D721Med (cell line): ENCODE measurements at places on chromosomes 13 and 19.

- DNase-seq = no peak
Observed at GRCh38 chr13:36992362-36992761, 6.8 kb downstream of the ALG5 start.

- no peak for DNase-seq
Observed at GRCh38 chr19:18603958-18604819, 2.4 kb downstream of the CRLF1 start.

- no peak for DNase-seq
Observed at GRCh38 chr13:34383728-34384127, 558.3 kb upstream of the NBEA start.

DNA sequence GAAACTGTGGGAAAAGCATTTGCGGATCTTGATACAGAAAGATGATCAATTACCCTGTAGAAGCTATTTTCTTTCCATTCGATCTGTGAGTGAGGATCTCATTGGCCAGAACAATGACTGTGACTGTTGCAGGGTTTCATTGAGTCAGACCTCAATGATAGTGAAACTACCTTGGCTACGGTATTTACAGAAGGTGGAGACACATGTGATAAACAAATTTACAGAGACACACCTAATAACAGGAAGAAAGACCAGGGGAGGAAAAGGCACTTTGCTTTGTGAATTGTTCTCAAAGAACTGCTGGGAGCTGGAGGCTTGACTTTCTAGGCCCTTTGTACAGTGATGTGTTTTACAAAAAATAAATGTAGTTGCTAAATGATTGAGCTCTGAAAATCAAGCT, 19.9 kb upstream of the ARGLU1 start:
- DNase-seq = no peak

GRCh38 chr19:40682431-40682964, 8.0 kb downstream of the NUMBL start:
- DNase-seq = no peak

DNA sequence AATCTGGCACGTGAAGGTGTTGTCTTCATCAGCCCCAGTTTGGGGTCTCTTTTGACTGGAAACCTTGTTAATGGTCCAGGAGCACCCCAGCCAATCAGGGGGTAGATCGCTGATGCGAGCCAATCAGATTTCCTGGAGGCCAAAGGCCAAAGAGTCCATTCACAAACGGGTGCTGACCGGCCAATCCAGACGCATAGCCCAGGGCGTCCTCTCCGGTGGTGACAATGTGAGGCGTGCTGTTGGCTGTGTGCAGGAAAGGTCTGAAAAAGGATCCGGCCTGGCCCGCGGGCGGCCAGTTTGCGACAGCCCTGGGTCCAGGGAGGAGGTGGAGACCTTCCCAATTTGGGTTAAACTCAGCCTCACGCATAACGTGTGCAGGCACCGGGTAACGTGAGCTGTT, 3.1 kb downstream of the MAST3 start:
- no peak for DNase-seq

DNA sequence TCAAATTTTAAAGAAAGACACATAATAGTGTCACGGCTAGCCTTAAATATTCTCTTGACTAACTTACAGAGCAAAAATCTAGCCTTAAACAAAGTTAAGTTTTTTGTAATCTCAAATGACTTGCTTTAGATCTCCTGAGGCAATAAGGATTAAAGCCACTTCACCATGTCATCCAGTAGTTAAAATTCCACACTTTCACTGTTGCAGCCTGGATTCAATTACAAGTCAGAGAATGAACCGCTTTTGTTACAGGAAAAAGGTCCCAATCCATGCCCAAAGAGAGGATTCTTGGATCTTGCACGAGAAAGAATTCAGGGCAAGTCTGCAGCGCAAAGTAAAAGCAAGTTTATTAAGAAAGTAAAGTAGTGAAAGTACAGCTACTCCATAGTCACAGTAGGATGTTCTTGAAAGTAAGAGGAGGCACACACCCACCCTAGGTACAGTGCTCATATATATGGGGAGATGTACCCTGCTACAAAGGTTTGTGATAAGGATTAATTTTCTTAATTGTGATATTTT, 34.6 kb upstream of the CD177 start:
- no peak for DNase-seq

GRCh38 chr13:22073718-22074117, 402.8 kb downstream of the FGF9 start:
- DNase-seq = no peak

DNA sequence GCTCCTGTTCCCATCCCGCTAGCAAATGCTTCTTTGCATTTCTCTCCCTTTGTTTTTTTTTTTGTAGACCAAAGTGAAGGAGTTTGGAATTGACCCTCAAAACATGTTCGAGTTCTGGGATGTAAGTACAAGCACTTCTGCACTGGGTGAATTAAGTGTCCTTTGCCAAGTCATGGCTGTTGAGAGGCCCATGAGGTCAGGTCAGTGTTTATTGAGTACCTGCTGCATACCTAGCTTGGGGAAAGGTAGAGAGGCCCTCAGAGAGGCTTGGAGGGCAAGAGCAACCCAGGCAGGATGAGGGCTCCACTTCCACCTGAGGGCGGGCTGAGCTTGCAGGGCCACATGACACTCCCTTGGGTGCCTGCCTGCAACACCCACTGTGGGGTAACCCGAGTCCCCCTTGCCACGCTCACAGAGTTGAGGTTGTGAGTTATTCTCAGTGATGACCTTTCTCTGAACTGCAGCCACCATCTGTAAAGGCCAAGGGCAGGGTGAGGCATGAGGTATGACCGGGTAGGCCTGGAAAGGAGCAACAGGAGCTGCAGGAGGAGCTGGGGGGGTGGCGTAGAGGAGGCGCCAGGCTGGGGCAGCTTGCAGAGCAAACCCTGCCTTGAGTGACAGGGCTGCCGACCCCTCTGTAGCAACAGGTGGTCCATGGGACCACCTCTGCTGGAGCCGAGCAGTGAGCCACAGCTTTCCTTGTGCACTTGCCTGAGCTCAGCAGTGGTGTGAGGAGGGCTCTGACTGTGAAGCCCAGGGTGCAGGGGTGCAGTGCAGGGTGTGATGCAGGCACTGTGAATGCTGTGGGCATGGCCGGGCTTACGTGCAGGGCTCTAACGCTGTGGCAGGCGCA, 16.6 kb downstream of the GPI start:
- no peak for DNase-seq

- DNase-seq = no peak
Observed at GRCh38 chr13:22776394-22777186, 404.2 kb upstream of the SGCG start.

DNA sequence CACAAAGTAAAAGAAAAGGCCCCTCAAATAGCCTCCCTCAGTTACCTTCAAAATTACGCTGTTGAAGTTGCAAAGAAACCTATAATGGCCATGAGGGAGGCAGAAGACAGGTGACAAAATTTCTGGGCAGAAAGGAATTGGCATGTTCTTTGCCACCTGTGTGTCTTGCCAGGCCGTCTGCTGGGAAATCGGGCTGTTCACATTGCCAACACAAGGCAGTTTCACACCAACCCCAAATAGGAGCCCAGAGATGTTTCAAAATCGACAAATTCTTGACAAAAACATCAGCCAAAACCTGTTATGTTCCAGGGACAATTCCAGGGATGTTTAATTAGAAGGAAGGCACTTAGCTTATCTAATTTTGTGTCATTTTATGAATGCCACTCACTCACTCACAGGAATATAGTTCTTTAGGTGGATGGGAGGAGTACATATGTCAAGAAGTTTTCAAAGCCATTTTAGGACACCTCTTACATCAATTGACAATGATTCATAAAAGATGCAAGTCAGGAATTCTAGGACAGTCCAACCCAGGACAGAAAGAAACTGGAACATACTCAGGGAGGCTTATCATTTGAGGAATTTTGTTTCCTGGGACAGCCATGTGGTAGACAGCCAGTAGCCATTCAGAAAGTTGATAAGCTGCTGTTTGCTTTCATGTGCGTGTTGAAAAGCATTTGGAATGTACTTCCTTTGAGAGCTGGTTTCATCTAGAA, 164.5 kb downstream of the RGCC start:
- no peak for DNase-seq

GRCh38 chr19:277131-277530, 14.1 kb downstream of the PLPP2 start:
- DNase-seq = no peak

DNA sequence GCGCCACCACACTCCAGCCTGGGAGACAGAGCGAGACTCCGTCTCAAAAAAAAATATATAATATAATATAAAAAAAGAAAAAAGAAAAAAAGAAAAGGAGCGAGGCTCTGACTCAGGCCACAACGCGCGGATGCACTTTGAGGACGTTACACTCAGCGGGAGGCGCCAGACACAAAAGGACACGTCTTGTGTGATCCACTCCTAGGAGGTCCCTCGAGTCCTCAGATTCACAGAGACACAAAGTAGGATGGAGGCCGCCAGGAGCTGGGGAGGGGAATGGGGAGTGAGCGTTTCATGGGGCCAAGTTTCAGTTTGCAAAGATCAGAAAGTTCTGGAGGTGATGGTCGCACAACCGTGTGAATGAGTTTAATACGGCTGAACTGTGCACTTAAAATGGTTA, 8.5 kb upstream of the ABHD17A start:
- no peak for DNase-seq

- DNase-seq = no peak
Observed at GRCh38 chr13:92843549-92843948, 383.1 kb upstream of the GPC6 start.

- no peak for DNase-seq
Observed at GRCh38 chr13:89750371-89750770, 1597.1 kb upstream of the MIR17HG start.

DNA sequence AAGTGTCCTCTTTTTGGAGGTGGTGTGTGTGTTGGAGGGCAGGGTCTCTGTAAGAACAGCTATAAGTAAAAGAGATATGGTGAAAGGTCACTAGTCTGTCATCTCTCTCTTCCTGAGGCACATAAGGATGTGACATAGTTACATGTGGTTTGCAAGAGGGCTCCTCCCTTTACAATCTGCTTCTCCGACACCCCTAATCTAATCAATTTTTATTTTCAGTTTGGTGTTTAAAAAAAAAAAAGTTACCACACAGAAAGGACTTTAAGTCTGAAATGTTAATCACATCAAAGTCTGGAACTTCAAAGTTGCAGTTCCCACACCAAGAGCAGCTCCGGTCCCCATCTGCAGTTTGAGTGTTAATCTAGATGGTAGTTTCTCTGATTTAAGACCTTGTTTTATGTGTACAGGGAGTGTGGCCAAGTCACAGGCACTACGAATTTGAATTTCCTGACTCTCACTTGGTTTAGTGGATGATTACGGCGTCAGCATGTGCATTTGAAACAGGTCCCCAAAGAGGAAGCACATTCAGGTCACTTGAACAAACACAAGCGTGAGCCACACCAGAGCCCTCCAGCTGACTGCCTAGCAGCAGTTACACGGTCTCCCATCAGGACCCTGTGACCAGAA, 53.1 kb downstream of the FOXO1 start:
- no peak for DNase-seq

- DNase-seq = no peak
Observed at GRCh38 chr13:63093907-63094469, 1678.3 kb upstream of the PCDH20 start.

DNA sequence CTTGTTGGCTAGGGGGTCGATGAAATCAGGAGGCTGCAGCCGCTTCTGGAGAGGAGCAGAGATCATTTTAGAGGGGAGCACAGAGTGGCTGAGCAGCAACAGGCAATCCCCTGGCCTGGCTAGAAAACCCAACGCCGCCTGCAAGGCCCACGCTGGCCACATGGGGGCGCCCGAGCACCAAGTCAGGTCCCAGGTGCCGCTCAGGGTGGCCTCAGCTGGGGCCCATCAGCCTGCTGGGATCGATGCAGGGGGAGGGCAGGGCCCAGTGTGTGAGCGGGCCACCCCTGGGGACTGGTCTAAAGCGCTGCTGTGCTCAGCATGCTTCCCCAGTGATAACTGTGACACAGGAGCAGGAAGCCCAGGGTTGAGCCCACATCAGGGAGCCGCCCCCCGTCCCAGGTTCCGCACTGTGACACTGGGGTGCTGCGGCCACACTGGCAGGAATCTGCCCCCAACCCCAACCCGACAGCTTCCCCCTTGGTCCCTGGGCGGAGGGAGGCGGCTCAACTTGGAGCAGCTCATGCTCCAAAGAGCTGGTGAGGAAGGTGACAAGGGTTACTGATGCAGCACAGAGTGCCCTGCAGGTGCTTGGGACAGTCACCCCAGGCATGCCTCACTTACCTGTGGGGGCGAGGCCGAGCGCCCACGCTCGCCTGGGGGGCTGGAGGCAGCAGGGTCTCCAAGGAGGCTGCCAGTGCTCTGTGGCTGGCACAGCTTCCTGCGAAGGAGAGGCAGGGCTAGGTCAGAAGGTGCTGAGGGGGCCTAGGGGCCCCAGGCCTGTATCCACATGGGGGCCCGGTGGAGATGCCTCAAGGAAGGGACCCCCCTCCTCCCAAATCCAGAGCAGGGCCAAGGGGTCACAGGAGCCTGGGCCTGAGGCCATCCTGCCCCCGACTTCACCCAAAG, 13.3 kb upstream of the ISYNA1 start:
- DNase-seq = peak; percentile 80

GRCh38 chr13:99289674-99290337, 17.4 kb downstream of the GPR183 start:
- no peak for DNase-seq

- no peak for DNase-seq
Observed at GRCh38 chr19:52094526-52095130, 937 bp downstream of the ZNF841 start.
